Activated CD8-positive, alpha-beta memory T cell treated with anti-CD3 and anti-CD28 coated beads for 1 hour (primary cell): ENCODE measurements at places on chromosomes 2 and 18.

DNA sequence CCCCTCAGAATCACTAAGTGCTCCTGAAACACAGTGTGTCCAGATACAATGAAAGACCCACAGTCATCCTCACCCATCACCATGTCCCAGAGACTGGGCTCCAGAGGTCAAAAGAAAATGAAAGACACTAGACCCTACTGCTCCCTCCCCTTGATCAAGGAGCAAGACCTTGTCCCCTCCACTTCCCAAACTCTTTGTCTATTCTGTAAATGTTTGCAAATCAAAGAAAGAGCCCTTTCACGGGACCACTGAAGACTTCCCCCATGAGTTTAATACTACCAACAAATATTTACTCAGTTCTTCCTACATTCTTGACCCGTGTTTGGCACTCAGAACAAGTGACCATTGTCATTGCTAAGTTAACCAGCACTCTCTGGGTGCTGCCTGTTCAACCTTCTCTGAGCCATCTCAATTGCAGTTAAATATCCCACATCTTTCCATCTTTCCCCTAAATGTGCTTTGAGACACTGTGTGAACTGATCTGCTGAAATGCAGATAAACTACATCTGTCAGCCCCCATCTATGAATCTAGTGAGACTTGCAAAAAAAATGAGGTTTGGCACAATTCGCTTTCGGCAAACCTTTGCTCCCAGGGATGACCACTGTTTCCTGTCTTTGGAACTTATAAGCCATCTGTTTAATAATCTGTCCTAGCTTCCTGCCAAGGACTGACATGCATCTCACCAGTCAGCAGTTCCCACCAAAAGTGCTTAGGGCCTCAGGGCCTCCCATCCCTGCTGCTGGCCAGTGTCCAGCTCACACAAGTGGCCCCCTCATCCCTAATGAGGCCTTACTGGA, 170.3 kb downstream of the GFPT1 start:
- no peak for DNase-seq

DNA sequence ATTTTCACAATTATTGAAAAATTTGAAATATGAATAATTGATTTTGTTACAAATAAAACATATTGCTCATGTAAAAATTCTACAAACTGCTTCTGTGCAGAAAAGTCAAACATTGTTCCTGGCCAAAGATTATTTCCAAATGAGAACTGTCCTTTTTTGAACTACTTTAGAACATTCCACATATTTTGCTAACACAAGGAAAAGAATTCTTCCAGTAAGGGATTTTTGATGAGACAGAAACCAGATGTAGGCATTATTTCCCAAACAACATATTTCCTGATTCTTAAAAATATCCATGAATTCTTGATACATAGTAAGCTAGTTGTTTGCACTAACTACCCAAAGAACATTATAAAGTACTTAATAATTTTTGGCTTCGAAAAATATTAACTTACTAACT, 715.2 kb downstream of the CCDC85A start:
- no peak for DNase-seq

GRCh38 chr2:8542381-8543059, 139.3 kb upstream of the ID2 start:
- no peak for DNase-seq

DNA sequence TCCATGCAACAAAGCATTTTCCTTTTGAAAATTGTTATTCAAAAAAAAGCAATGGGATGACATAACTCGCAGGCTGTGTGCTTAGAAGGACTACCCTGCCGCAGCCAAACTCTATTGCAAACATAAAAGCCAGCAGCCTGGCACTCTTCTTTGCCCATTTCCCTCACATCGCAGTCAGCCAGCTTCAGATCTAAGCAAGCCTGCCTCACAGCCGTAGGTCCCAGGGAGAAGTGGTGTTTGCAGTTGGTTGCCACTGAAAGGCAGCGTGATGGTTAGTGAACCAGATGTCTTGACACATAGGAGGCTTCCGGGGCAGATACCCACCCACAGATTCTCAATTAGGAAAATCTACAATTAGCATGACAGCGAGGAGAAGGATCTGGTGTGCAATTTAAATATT, 655.2 kb downstream of the RNF144A start:
- no peak for DNase-seq

- no peak for DNase-seq
These were observed 259.3 kb downstream of the MEIS1 start for GRCh38 chr2:66694087-66694860.

DNA sequence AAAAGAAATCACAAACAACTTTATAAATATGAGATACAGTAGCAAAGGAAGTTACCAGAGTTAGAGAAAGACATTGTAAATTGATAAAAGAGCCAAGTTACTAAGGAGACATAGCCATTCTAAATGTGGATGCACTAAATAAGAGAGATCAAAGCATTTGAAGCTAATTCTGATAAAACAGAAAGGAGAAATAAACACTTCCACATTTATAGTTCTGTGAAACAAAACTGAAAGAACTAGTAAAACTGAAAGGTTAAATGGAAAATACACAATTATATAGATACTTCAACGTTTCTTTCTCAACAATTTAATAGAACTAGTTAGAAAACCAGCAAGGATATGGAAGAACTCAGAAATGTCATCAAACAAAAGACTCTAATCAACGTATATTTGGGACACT, 309.0 kb upstream of the CDH2 start:
- no peak for DNase-seq

DNA sequence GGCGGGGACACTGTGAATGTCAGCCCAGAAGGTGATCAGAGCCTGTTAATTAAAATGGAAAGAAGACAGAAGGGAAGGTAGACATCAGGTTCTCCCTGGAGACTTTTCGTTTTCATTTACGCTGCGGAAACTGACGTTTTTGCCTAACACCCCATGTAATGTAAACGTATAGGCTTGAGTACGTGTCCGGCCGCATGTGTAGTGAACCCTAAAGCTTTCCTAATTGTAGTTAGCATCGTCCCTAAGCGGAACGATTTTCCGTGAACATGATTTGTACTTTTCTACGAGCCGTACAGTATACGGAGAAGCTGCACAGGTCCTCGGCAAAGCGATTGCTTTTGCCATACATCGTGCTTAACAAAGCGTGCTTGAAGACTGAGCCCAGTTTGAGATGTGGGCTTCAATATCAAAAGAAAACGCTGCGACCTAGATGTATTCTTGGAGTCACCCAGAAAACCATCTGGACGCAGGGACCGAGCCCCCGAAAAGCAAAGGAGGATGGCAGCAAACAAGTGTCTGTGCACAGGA, 284 bp downstream of the TIMM21 start:
- no peak for DNase-seq

DNA sequence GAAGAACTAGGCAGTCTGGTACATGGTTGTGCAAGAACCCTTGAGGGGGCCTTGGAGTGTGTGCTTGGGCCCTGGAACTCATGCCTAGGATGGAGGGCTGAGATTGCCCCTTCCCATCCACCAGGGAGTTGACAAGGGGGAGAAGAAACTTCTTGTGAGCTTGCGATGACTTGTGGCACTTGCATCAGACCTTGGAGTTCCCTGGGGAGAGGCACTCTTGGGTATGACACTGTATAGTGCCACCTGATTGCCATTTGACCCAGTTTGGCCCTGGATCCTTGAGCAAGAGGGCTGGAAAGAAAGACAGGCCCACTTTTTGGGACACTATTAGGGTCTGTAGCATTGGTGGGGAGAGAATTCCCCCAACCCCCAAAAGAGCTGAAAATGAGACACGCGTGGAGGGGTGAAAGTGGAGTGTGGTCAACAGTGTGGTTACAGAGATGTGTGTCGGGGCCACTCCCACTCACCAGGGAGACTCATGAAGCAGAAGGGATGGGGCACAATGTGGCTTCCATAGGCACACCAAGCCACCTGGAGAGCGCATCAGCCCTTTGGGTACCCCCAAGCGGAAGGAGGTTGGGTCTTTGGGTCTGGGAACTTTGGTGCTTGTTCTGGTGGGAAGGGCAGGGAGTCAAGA, 101.3 kb downstream of the MSH2 start:
- no peak for DNase-seq

DNA sequence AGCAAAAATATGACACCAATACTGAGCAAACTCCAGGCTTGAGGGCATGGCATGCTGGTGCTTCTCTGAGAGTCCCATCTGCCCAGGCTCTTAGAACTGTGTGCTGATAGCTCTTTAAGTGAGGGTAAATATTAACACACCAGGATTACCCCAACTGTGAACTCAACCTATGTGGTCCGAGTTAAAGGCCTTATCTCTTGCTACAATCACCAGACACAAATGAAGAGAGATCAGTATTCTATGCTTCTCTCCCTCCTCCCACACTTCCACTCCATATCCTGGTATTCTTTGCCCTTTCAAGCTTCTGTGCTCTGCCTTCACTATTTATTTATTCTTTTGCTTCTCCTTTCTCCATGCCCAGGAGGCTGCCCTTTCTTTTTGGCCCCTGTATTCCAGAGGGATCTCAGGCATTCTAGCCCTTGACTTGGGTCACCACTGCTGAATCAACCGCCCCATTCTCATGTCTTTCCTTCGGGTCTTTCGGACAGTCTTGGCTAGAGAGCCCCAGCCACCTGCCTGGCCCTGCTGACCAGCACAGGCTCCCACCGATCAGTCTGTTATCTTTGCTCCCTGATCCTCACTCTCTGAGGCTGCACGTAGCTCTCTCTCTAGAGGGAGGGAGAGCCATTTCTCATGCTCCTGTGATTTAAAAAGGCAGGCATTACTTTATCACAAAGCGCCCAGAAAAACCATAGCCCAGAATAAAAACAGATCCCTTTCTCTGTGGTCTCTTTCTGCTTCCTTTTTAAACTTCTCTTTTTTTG, 17.2 kb upstream of the HK2 start:
- no peak for DNase-seq

DNA sequence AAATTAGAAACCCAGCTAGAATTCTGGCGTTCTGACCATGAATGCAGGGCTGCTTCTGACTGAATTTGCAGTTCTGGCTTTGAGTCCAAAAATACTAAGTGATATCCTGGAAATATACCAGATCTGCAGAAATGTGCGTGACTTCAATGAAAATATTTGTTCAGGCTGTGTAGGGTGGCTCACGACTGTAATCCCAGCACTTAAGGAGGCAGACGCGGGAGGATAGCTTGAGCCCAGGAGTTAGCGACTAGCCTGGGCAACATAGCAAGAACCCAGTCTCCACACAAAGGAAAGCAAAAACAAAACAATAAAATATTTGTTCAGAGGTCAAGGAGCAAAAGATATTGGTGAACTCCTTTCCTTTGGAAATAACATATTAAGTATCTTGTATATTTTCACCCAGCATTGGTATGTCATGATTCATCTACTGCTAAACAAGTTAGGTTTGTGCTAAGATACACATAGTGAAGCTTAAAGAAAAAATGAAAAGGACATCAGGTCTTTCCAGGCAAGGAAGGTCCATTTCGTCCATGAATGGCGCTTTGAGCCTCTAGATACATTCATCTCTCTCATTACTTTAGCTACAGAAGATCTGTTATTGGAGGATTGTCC, 239.2 kb downstream of the CMPK2 start:
- no peak for DNase-seq

- no peak for DNase-seq
These were observed 470.8 kb downstream of the RIT2 start for GRCh38 chr18:42644729-42645131.

GRCh38 chr18:5173646-5174045, 23.4 kb downstream of the AKAIN1 start:
- DNase-seq = no peak

GRCh38 chr2:68839260-68839833, 31.9 kb downstream of the BMP10 start:
- DNase-seq = no peak

DNA sequence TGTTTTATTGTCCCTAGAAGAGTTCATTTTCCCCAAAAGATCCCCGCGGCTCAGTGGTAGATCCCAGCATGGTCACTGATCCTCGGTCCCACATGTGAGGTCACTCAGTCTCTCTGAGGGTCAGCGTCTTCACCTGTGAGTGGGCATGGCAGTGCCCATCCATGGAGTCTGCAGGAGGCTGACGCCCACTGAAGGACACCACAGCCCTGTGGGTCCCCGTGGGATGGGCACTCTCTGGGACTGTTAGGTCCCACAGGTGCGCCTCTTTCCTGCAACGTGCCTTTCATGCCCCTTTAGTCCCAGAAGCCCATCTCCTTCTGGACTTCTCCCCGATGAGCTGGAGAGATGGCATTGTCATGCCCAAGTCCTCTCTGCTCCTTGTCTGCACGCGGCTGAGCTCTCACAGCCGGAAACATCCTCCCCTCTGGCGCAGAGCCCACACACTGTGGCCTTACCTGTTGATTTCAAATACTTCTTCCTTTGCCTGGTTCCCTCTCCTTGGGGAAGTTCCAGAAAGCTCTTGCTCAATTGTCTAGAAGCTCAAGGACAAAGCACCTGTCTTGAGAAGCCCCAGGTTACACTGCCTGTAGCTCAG, 75.9 kb downstream of the PTGR3 start:
- DNase-seq = no peak
